NCI-H524 treated with DMSO at 0.1 percent for 48 hours (cell line): ENCODE measurements at places on chromosomes 2 and 18.

GRCh38 chr2:104371087-104371781 is 482.7 kb upstream of the POU3F3 start:
- DNase-seq, result no peak

DNA sequence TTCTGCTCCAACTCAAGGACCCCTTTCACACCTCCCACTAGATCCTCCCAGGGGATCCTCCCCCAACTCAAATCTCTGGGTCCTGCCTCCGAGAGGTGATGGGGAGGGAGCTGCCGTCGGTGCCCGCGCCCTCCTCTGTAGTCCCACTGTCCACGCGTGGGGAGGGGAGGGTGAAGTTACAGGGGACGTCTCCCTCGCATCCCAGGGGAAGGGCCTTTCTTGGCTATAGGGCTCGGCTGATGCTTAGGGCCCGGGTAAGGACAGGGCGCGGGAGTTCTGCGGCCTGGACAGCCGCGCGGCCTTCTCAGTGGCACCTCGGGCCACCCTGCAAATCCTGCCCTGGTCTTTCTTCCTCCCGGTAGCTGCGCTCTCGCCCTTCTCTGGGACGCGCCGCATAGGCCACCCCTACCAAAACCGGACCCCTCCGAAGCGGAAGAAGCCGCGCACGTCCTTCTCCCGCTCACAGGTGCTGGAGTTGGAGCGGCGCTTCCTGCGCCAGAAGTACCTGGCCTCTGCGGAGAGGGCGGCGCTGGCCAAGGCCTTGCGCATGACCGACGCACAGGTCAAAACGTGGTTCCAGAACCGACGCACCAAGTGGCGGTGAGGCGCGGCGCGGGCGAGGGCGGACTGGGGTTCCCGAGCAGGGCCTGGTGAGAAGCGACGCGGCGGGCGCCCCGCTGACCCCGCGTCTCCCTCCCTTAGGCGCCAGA is 1.2 kb downstream of the TLX2 start:
- DNase-seq, result no peak

GRCh38 chr18:68489013-68489792 is 225.7 kb downstream of the TMX3 start:
- DNase-seq, result no peak

GRCh38 chr18:59419386-59419785 is 60.3 kb upstream of the LMAN1 start:
- no peak for DNase-seq

GRCh38 chr2:45177870-45178269 is 168.6 kb upstream of the SIX2 start:
- no peak for DNase-seq

GRCh38 chr2:95287336-95287735 is 9.8 kb upstream of the KCNIP3 start:
- no peak for DNase-seq

GRCh38 chr2:195575879-195576401 is 81.1 kb upstream of the SLC39A10 start:
- DNase-seq, result no peak

- DNase-seq, result no peak
These were observed 10.7 kb downstream of the GPR45 start for GRCh38 chr2:105252271-105252670.
